ENCODE measurements at places on chromosomes 16 and 17. TPM values are rescaled to one million over a fixed set of nuclear protein-coding genes. Genes with fewer than 3 reads are reported as not detected.

The VWA3A gene
- not detected for total RNA-seq

The TPSD1 gene
- total RNA-seq: not detected

The TNFSF13 gene
- total RNA-seq: 0.81 TPM

The C1QTNF8 gene
- not detected for total RNA-seq

The HOXB3 gene
- total RNA-seq: 16.0 TPM

The SLC5A10 gene
- total RNA-seq: not detected

The NOTUM gene
- total RNA-seq: 0.38 TPM

The SLC16A6 gene
- total RNA-seq: not detected

The TBC1D3G gene
- not detected for total RNA-seq
